CD4-positive, CD25-positive, alpha-beta regulatory T cell (primary cell): ENCODE measurements at places on chromosomes 2 and 18.
A peak's percentile ranks its signal among the peaks of the same experiment; 100 is the strongest.

GRCh38 chr2:1661891-1662605 is 82.3 kb downstream of the PXDN start:
- no peak overlapping the region for H3K27ac ChIP-seq
- DNase-seq, result no peak
- no peak overlapping the region for H3K4me3 ChIP-seq
- H3K4me1 ChIP-seq, result no peaks in the 10 kb centered on the region
- H3K36me3 ChIP-seq, result no peaks in the 10 kb centered on the region

GRCh38 chr18:61169386-61169785 is 163.8 kb upstream of the CDH20 start:
- no peak overlapping the region for H3K4me3 ChIP-seq
- DNase-seq, result no peak
- no peaks in the 10 kb centered on the region for H3K27me3 ChIP-seq
- H3K27ac ChIP-seq, result no peak overlapping the region

DNA sequence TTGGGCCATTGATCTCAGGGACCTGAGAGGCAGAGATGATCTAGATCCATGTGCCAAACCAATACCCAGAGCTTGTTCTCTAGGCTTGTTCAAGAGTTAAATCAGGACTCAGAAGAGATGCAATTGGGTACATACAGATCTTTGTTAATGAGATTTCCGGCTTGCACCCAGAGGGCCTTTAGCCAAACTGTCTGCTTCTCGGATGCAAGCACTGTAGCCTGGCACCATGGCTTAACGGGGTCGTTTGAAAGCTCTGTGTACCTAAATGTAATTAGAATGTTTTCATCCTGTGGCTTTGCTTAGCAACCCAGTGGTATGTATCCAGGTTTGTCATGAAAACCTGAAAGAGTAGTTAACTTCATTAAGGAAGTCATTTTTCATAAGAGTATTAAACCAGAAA is 94.2 kb downstream of the TPGS2 start:
- no peak overlapping the region for H3K27ac ChIP-seq
- DNase-seq, result no peak
- H3K36me3 ChIP-seq, result no peaks in the 10 kb centered on the region
- no peak overlapping the region for H3K4me3 ChIP-seq
- no peaks in the 10 kb centered on the region for H3K4me1 ChIP-seq

GRCh38 chr2:205760157-205760556 is 77.9 kb downstream of the NRP2 start:
- no peak overlapping the region for H3K4me3 ChIP-seq
- no peak for DNase-seq
- H3K36me3 ChIP-seq, result no peaks in the 10 kb centered on the region
- H3K27ac ChIP-seq, result no peak overlapping the region

GRCh38 chr2:104749856-104750460 is 104.0 kb upstream of the POU3F3 start:
- no peak for DNase-seq
- H3K36me3 ChIP-seq, result no peaks in the 10 kb centered on the region
- no peak overlapping the region for H3K4me3 ChIP-seq
- H3K4me1 ChIP-seq, result no peaks in the 10 kb centered on the region

GRCh38 chr2:101047075-101047766 is 45.1 kb downstream of the RPL31 start:
- H3K4me3 ChIP-seq, result no peak overlapping the region
- no peaks in the 10 kb centered on the region for H3K27me3 ChIP-seq
- no peak overlapping the region for H3K27ac ChIP-seq
- H3K36me3 ChIP-seq, result no peaks in the 10 kb centered on the region
- no peaks in the 10 kb centered on the region for H3K4me1 ChIP-seq

DNA sequence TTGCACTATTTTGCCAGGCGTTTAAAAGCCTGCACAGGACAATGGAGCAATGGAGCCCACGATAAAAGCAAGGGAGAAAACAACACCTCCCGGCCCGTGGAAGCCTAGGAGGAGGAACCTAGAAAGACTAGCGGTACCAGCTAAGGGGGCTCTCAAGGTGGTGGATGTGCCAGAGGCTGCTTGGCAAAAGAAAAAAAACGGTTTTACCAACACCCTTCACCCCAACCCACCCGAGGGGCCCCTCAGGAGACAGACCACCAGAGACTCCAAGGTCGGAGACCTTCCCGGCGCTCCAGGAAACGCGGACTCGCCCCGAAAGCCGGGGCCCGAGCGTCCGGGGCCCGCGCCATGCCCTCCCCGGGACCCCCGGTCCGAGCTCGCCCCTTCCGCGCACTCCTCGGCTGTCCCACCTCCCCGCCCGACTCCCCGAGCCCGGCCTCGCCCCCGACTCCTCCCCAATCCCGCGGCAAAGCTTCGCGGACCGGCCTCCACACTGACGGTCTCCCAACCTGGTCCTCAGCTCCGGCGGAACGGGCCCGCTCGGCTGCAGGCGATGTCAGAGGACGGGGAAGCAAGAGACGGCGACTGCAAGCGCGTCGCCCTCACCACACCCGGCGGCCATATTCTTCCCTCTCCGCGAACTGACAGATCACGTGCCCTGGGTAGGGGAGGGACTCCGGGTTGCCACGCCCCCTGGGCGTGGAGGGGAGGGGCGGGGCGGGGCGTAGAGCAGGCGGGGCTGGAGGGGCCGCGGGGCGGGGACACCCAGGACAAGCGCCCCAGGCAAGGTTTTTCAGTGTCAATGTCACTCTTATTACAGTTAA is at the start of gene KIDINS220:
Gene KIDINS220, minus strand, starts transcription at position 643 of the 824 bp plus-strand sequence. CDS start 10,520 bp downstream, outside the sequence.
- peaks cover 36% of the 10 kb centered on the region for H3K4me1 ChIP-seq
- peak within 1 kb of the TSS; percentile 71 for H3K27ac ChIP-seq
- H3K36me3 ChIP-seq, result no peaks in the 10 kb centered on the region
- H3K4me3 ChIP-seq, result peak within 1 kb of the TSS; percentile 94

- no peaks in the 10 kb centered on the region for H3K4me1 ChIP-seq
- peaks cover 11% of the 10 kb centered on the region for H3K27me3 ChIP-seq
- no peaks in the 10 kb centered on the region for H3K36me3 ChIP-seq
- no peak within 1 kb of the TSS for H3K4me3 ChIP-seq
- no peak within 1 kb of the TSS for H3K27ac ChIP-seq
These were observed at the start of gene UGT1A1 for GRCh38 chr2:233760043-233760442. Gene UGT1A1 (plus strand): TSS chr2:233760270. CDS start chr2:233760288, 18 bp downstream.
